ENCODE measurements at places on chromosomes 6 and 20. TPM values are rescaled to one million over a fixed set of nuclear protein-coding genes. Genes with fewer than 3 reads are reported as not detected.

CD2AP gene
- 34.5 TPM for total RNA-seq

GRCh38 chr20:1566701-1567100 is 9.2 kb upstream of the SIRPD start:
- H3K36me3 ChIP-seq: no peaks in the 10 kb centered on the region
- DNase-seq: no peak
- no peak overlapping the region for H3K27ac ChIP-seq
- no peak overlapping the region for H3K4me3 ChIP-seq
- H3K27me3 ChIP-seq: no peaks in the 10 kb centered on the region
- no peaks in the 10 kb centered on the region for H3K4me1 ChIP-seq

DNA sequence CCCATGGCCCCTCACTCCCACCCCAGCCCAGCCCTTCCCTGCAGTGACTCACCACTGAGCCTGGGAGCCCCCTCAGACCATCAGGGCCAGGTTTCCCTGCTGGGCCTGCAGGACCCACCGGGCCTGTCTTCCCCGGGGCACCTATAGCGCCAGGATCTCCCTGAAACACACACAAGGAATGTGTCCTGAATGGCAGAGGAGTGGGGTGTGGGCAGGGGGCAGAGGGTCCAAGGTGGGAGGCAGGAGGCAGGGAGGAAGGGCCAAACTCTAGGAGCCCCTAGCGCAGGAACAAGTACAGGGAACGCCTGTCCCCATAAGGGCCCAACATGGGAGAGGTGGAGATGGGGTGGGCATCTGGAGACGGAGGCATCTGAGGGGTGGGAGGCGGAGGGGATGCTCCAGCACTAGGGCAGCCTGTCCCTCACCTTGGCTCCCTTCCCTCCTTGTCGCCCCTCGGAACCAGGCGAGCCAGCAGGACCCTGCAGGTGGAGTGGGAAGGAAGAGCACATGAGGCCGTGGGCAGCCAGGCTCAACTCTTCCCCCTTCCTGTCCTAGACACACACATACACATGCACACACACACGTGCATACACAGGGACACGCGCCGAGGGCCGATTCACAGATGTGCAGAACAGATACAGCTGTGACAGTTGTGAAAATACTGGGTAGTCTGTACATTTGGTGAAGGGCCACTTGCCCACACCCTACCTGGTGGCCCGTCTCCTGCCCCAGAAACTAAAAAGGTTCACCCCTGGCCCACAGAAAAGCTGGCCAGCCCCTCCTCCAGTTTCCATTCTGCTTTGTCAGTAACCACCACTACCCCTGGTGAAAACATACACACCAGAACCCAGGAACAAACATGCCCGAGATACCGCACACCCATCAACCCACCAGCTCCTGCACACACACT is 24.6 kb downstream of the COL11A2 start:
- no peaks in the 10 kb centered on the region for H3K36me3 ChIP-seq
- no peaks in the 10 kb centered on the region for H3K4me1 ChIP-seq
- H3K4me3 ChIP-seq: no peak overlapping the region
- DNase-seq: peak; percentile 59
- no peak overlapping the region for H3K27ac ChIP-seq

- no peaks in the 10 kb centered on the region for H3K36me3 ChIP-seq
- H3K4me3 ChIP-seq: no peak overlapping the region
- H3K27me3 ChIP-seq: no peaks in the 10 kb centered on the region
- no peaks in the 10 kb centered on the region for H3K4me1 ChIP-seq
- DNase-seq: no peak
Observed at GRCh38 chr6:39752835-39753724, 27.9 kb upstream of the KIF6 start.

DNA sequence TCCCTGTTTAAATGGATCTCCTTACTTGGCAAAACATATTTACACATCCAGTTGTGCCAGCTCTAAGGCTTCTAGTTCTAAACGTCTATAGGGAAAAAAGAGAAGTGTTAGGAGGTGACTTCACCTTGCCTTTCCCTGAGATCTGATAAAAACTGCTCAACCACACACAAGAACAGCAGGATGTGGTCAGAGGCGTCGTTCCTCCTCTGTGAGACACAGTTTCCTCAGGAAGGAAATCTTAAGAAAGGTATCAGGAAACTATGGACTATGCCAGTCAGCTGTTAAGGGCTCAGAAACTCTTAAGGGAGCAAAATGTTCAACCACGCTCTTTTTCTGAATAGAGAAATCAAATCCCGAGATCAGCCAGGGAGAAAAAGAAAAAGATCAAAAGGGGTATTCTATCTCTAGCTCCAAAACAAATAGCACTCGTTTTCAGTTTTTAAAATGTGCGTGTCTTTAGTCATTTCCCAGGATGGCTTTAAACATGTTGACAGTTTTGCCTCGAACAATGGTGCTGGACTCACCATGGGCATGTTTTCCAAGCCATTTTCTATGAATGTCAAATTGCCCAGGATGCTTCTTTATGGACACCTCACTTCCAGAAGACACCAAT is 154.5 kb downstream of the HACE1 start:
- H3K27ac ChIP-seq: peak overlapping the region; percentile 69
- no peak overlapping the region for H3K4me3 ChIP-seq
- peaks cover 3% of the 10 kb centered on the region for H3K4me1 ChIP-seq
- no peak for DNase-seq
- H3K36me3 ChIP-seq: no peaks in the 10 kb centered on the region

HLA-DOB gene
- total RNA-seq: 0.64 TPM

STMND1 gene
- total RNA-seq: not detected

DNA sequence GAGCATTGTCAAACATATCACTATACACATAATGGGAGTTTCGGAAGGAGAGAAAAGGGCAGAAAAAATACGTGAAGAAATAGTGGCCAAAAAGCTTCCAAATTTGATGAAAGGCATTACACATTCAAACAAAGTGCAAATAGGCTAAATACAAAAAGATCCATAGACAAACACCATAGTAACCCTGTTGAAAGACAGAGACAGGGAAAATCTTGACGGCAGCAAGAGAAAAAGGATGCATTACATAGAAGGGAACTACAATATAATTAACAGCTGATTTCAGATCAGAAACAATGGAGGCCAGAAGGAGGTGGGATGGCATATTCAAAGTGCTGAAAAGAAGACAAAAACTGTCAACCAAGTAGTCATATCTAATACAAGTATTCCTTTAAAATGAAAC is 170.8 kb downstream of the MRPL14 start:
- H3K27me3 ChIP-seq: no peaks in the 10 kb centered on the region
- H3K27ac ChIP-seq: no peak overlapping the region
- H3K4me1 ChIP-seq: no peaks in the 10 kb centered on the region
- no peak overlapping the region for H3K4me3 ChIP-seq
- H3K36me3 ChIP-seq: no peaks in the 10 kb centered on the region

DNA sequence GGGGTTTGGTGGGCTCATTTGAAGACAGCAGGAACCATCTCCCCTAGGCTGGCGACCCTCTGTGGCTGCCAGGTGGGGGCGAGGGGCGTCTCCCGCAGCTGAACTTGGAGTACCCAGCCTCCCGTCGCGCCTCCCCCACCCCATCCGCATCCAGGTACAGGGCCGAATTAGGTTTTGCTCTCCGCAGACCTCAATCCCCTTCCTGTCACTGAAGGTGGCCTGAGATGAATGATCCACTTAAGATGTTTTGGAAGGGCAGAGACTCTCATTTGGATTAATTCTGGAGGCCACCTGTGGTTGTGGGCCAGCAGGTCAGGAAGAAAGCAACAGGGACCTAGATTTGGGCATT is 493 bp downstream of the CD83 start:
- no peaks in the 10 kb centered on the region for H3K27me3 ChIP-seq
- no peak for DNase-seq
- H3K36me3 ChIP-seq: no peaks in the 10 kb centered on the region
- H3K4me3 ChIP-seq: peak overlapping the region; percentile 74

PRR18 gene
- not detected for total RNA-seq

ADGRG6 gene
- total RNA-seq: 47.6 TPM

DNA sequence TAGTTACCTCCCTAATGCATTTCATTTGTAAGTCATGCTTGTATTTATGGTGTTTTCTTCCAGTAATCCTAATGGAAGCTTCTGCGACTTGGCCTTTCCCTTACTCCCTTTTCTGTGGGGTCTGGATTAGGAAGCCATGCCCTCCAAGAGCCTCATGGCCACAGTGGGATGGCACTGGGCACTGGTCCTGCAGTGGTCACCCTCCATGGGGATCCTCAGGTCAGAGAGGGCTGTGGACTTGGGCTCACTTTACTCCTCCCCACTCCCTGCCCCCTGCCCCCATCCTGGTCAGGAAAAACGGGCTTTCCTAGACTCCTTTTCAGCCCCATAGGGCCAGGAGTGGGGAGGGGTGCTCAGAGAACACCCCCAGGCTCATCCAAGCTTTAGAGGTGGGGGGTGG is 49.9 kb downstream of the EBF4 start:
- H3K4me3 ChIP-seq: no peak overlapping the region
- H3K27ac ChIP-seq: no peak overlapping the region
- no peaks in the 10 kb centered on the region for H3K4me1 ChIP-seq
- no peaks in the 10 kb centered on the region for H3K27me3 ChIP-seq
- no peak for DNase-seq

GRCh38 chr6:106290954-106291353 is 34.6 kb downstream of the ATG5 start:
- DNase-seq: no peak
- no peaks in the 10 kb centered on the region for H3K27me3 ChIP-seq
- no peak overlapping the region for H3K27ac ChIP-seq
- no peak overlapping the region for H3K4me3 ChIP-seq
- peaks cover 18% of the 10 kb centered on the region for H3K36me3 ChIP-seq
- H3K4me1 ChIP-seq: no peaks in the 10 kb centered on the region

DNA sequence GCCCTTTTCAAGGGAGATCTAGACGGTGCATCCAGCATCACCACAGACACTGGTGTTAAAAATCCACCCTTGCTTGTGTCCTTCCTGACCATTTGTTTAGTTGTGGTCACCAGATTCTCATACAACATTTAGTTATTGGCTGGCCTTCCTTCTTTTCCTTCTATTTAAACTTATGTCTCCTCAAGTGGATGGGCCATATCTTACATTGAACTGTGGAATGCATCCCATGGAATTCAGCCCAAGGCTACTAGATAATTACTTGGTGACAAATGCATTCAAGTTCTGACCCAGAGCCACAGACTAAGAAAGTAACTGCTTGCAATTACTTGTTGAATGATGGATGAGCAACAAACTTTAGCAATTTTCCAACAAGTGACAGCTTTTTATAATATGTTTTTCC is 198.9 kb upstream of the SSTR4 start:
- no peaks in the 10 kb centered on the region for H3K36me3 ChIP-seq
- H3K4me1 ChIP-seq: no peaks in the 10 kb centered on the region
- no peak overlapping the region for H3K4me3 ChIP-seq
- no peak for DNase-seq

DNA sequence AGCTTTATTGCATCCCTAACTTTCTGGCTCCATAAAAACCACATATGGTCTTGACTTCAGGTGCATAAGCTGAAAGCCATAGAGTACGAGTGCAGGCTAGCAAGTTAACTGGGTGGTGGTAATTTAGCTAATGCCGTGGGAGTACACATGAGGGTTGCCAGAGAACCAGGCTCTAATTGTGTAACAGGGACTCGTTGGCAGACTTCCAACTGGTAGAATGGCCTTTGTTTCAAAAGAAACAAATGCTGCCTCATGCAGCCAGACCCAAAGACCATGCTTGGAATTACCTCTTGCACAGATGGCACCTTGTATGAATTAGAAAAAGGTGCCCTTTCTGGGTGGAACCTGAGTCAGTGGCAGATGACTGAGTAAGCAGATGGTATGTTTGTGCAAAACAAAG is 73.2 kb downstream of the LY86 start:
- H3K27ac ChIP-seq: peak overlapping the region; percentile 60
- H3K4me1 ChIP-seq: peaks cover 40% of the 10 kb centered on the region
- no peak overlapping the region for H3K4me3 ChIP-seq
- no peaks in the 10 kb centered on the region for H3K36me3 ChIP-seq

FOXP4 gene
- 29.9 TPM for total RNA-seq

DEFB132 gene
- not detected for total RNA-seq

DNA sequence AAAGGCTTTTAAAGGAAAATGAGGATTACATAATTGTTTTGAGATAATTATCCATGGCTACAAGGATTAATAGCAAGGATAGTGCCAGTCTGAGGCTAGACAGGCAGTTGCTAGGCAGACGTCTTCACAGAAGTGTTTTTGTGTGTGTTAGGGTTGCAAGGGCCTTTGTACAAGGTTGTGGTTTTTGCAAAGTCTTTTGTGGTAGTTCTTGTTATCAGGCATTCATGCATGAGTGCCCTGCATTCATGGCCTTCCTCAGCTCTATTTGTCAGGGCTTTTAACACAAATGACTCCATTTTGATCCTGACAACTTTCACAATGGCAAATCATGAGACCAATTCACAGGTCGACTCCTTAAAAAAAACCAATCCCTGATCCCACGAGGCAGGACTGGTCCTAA is 68.1 kb upstream of the TXNDC5 start:
- no peaks in the 10 kb centered on the region for H3K27me3 ChIP-seq
- peaks cover 10% of the 10 kb centered on the region for H3K4me1 ChIP-seq
- DNase-seq: no peak

DNA sequence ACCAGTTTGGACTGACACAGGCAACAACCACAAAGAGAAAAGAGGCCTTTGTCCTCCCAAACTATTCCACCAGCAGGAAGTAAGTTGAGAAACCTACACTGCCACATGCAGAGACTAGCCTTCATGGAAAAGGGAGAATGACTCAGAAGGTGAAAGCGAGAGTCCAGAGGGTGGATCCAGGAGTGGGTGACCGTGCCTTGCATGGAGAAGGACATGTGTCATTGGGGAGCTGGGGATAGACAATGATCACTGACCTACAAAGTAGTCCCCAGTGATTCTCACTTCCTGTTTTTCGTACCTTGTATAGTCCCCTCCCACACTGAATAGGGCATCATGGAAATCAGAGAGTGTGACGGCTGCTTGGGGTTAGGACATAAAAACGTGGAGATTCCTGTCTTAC is 91.9 kb downstream of the MYLK4 start:
- H3K4me1 ChIP-seq: no peaks in the 10 kb centered on the region
- no peaks in the 10 kb centered on the region for H3K36me3 ChIP-seq
- no peak overlapping the region for H3K27ac ChIP-seq
- H3K27me3 ChIP-seq: no peaks in the 10 kb centered on the region
- DNase-seq: no peak

DNA sequence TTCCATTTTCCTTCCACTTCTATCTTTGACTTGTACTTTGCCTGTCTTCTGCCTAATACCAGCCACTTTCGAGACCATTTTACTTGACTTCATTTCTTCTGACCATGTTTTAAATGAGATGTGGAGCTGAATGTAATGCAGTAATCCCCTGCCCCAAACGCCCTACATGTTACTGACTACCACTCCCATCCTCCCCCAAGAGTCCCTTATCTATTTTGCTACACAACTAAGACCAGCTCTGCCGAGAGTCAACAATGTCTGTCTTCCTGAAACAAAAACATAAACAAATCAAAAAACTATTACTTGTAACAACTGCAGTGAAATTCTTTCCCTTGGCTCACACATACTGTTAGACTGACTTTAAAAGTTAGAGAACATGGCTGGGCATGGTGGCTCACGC is 27.1 kb upstream of the KIAA1586 start:
- no peaks in the 10 kb centered on the region for H3K4me1 ChIP-seq
- no peaks in the 10 kb centered on the region for H3K27me3 ChIP-seq
- no peak for DNase-seq
- no peak overlapping the region for H3K4me3 ChIP-seq

TAGAP gene
- 12.9 TPM for total RNA-seq

TMEM14C gene
- total RNA-seq: 87.5 TPM

RNF39 gene
- total RNA-seq: 2.4 TPM

- H3K36me3 ChIP-seq: no peaks in the 10 kb centered on the region
- no peaks in the 10 kb centered on the region for H3K4me1 ChIP-seq
- no peak overlapping the region for H3K4me3 ChIP-seq
- no peak for DNase-seq
- no peak overlapping the region for H3K27ac ChIP-seq
Observed at GRCh38 chr20:42218621-42219374, 600.6 kb upstream of the CHD6 start.
